HT-29 (cell line): ENCODE measurements at places on chromosomes 4 and X.

- DNase-seq = no peak
Observed at GRCh38 chrX:152154050-152154449, 15.7 kb upstream of the MAGEA10 start.

GRCh38 chr4:25215511-25215910 is 18.3 kb upstream of the PI4K2B start:
- DNase-seq = no peak

GRCh38 chr4:121140716-121141460 is 23.2 kb downstream of the TNIP3 start:
- no peak for DNase-seq

- DNase-seq = no peak
Observed at GRCh38 chr4:6619116-6619465, 21.4 kb upstream of the MRFAP1 start.
